ENCODE measurements at places on chromosomes 11 and 22.

- DNase-seq = no peak
Observed at GRCh38 chr11:69542314-69543168, 61.1 kb downstream of the LINC01488 start.

GRCh38 chr11:134382257-134382656 lies 29.8 kb downstream of the B3GAT1 start:
- DNase-seq = no peak

- DNase-seq = no peak
Observed at GRCh38 chr22:30868663-30869385, 99.8 kb downstream of the MORC2 start.

DNA sequence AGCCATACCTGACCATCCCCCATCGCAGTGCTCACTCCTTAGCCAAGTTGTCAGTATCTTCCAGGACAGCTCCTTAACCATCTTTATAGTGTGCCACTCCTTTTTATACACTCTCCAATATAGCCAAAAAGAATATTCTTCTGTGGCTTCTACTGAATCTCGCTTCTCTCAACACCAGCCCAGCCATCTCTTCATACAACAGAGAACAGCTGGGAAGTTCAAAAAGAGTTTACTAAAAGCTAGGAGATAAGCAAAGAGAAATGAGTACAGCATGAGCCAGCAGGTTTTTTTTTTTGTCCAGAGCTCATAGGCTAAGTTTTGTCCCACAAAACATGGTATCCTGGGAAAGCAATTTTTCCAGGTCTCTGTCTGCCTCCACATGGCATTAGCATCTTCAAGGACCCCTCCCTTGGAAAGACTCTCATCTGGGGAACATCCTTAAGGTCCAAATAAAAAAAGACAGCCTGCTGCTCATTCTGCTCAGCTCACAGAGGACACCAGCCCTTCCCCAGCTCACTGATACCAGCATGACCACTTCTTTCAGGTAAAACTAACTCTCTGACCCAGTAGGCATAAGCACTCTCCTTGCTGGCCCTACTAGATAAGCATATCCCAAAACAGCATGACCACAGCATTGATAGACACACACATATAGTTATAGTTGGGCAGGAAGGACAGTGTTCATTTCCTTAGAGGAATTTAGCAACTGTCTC lies 48.8 kb upstream of the YWHAH start:
- no peak for DNase-seq

DNA sequence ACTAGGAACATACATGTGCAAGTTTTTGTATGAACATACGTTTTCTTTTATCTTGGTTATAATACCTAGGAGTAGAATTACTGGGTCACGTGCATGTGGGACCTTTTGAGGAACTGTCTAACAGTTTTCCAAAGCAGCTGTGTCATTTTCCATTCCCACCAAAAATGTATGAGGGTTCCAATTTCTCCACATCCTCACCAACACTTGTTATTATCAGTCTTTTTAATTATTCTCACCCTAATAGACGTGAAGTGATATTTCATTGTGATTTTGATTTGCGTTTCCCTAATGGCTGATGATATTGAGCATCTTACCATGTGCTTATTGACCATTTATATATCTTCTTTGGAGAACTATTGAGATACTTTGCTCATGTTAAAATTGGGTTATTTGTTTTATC lies 162.1 kb downstream of the CHST1 start:
- DNase-seq = no peak

- peak; percentile 18 for DNase-seq
Observed at GRCh38 chr22:19149047-19149883, 827 bp downstream of the GSC2 start.
